Fibroblast of skin of right quadriceps (primary cell): ENCODE measurements at places on chromosomes 5 and 9.

DNA sequence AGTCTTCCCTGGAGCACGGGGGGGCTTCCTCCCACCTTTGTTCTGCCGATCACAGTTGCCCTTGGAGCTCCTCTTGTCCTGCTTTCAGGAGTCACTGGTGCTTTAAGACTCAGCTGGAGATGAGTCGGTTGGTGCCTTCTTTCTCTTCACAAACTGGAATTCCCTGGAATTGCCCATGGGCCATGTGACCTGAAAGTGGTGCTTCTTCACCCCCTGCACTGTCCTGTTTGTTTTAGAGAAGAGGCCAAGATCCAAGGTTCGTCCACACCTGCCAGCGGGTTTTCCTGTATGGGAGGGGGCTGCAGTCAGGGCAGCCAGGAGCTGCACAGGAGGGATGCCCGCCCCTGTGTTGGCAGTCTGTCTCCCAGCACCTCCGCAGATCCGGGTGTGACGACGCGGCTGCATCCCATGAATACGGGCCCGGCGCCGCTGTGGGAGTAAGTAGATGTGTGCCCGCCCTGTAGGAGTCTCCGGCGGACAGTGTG is 9.5 kb upstream of the MRPS2 start:
- no peak for DNase-seq

GRCh38 chr5:133396814-133397213 is 215.5 kb downstream of the FSTL4 start:
- no peak for DNase-seq

- DNase-seq = no peak
These were observed 491.0 kb upstream of the DAP start for GRCh38 chr5:11252075-11252474.

- peak; percentile 97 for DNase-seq
These were observed 108.7 kb downstream of the RXRA start for GRCh38 chr9:134434894-134435506.

DNA sequence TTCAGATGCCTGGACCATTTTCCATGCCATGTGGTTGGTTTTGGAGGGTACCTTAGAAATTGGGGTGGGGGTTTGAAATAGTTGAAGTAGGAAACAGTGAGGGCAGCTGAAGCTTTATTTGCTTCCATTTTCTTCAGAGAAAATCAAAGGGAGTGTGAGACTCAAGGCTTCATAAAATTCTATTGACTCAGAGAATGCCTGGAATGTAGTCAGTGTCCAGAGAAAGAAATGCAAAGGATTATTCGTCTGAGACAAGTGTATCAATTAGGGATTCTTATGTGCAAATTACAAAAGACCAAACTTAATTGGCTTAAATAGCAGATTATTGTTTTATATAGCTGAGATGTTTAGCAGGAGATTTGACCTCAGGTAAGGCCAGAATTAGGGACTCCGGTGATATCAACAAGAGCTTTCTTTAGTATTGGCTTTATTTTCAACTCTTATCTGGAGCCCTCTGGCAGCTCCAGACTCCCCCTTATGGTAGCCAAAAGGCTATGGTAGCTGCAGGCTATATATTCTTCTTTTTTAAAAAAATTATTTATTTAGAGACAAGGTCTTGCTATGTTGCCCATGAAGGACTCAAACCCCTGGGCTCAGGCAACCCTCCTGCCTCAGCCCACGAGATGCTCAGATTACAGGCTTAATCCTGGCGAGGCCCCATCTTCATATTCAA is 38.9 kb downstream of the PTTG1 start:
- no peak for DNase-seq

DNA sequence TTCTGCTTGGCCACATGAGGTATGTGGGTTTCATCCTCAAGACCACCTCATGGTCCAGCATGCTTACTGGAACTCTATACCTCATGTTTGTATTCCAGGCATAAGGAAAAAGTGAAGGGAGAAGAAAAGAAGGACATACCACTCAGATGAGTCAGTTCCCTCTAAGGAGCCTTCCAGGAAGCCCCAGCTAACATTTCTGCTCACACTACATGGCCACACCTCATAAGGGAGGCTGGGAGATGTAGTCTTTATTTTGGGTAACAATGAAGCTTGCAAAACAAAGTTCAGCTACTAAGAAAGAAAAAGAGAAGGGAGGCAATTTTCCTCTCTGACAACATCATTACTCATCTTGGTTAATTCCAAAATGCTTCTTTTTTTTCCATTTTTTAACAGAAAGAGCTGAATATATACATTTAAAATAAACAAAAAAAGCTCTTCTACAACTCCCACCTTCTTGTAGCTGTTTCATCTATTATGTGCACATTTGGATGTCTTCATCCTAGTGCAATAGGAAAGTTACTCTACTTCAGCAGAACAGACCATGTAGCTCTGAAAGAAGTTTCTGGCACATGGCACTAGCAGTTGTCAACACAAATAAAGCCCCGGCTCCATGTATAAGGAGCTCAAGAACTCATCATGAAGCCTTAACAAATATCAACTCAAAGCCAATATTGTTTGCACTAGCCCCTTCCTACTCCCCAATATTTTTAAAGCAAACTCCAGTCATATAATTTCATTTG is 123.6 kb upstream of the CCDC112 start:
- peak; percentile 98 for DNase-seq

- no peak for DNase-seq
These were observed 124.3 kb downstream of the TEX10 start for GRCh38 chr9:100228352-100228869.

DNA sequence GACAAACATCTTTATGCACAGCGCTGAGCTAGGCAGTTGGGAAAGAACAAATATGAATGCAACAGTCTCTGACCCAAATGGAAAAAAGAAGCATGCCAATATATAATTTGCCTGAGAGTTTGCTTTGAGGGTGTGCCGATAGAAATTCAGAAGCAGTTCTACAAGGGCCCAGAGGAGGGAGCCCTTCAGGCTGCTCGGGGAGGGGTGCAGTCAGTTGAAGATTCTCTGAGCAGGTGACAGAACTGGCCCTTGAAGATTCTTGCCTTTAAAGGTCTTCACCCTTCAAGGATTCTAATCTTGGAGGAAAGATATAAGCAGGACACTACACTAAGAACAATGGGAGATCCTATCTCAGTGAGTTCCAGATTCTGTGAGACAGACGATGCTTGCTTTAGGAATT is 3.7 kb upstream of the PAPPA start:
- DNase-seq = no peak

- no peak for DNase-seq
These were observed 31.6 kb downstream of the PROP1 start for GRCh38 chr5:177964471-177964870.

DNA sequence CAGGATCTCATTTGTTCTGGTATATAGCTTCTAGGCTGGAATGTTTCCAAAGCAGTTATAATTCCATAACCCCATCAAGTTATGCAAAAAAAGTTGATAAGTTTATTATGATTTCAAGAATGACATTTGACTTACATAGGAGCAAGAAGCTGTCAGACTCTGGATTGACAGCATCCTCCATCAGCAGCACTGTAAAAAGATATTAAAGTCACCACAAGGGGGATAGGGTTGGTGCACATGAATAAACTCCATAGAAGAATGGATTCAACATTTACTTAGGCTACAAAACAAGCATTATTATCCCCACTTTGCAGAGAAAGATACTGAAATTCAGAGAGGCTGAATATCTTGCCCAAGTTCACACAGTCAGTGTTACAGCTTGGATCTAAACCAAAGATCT is 208.9 kb upstream of the SLC30A5 start:
- DNase-seq = no peak

- DNase-seq = peak; percentile 96
These were observed 81.9 kb upstream of the RARS1 start for GRCh38 chr5:168404365-168404764.

DNA sequence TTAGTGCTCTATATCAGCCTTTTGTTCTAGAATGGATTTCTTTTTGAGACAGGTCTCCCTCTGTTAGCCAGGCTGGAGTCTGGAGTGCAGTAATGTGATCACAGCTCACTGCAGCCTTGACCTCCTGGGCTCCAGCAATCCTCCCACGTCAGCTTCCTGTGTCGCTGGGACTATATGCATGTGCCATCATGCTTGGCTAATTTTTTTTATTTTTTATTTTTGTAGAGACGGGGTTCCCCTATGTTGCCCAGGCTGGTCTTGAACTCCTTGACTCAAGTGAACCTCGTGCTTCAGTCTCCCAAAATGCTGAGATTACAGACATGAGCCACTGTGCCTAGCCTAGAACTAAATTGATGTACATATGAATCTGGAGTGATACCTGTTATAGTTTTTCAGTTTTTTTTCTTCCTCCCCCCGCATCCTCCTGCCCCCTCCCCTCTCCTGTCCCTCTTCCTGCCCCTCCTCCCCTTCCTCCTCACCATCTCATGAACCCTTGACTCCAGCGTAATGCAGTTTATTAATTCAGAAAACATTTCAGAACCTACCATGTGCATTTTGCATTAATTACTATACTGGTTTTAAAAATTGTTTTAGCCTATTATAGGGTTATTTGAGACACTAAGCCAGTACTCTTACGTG is 37.4 kb upstream of the TNFAIP8 start:
- no peak for DNase-seq

GRCh38 chr5:58439094-58439644 is 20.7 kb downstream of the PLK2 start:
- DNase-seq = no peak

- DNase-seq = no peak
These were observed 1.5 kb downstream of the DNAJC21 start for GRCh38 chr5:34930870-34931269.

GRCh38 chr9:11103525-11103924 is 490.7 kb upstream of the PTPRD start:
- DNase-seq = no peak

DNA sequence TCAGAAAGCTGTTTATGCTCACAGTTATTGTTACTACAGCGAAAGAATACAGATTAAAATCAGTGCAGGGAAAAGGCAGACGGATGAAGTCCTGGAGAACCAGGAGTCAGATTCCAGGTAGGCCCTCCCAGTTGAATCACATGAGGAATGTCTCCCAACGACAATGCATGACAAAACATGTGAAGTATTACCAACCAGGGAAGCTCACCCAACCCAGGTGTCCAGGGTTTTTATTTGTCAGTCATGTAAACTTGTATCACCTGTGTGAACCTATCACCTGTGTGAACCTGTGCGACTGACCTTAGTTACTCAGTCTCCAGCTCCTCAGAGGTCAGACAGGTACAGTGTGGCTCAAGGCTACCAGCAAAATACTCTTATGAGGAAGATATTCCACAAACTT is 63.9 kb downstream of the KIAA1958 start:
- no peak for DNase-seq

GRCh38 chr9:30020161-30020560 is 2364.3 kb upstream of the ACO1 start:
- DNase-seq = no peak

DNA sequence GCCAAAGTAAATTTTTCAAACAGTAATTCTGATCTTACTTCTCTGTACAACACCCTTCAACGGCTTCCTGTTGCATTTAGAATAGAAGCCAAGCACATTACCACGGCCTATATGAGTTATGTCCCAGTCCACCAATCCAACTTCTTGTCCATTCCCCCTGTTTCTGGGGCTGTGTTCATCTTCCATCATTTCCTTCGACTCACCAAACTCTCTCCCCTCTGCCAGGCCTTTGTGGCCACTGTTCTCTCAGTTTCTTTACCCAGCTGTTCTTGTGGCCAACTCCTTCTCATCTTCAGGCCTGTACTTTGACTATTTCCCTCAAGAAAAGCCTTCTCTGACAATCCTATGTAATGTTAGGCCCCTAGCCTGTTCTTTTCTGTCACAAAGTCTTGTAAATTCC is 259.4 kb upstream of the EFNA5 start:
- peak; percentile 4 for DNase-seq

GRCh38 chr9:105662184-105663104 is at the start of gene TAL2:
Gene TAL2 (plus strand): TSS chr9:105662457. CDS start chr9:105662497, 40 bp downstream.
- DNase-seq = no peak

GRCh38 chr9:27261517-27262211 is 35.3 kb downstream of the EQTN start:
- DNase-seq = peak; percentile 9

DNA sequence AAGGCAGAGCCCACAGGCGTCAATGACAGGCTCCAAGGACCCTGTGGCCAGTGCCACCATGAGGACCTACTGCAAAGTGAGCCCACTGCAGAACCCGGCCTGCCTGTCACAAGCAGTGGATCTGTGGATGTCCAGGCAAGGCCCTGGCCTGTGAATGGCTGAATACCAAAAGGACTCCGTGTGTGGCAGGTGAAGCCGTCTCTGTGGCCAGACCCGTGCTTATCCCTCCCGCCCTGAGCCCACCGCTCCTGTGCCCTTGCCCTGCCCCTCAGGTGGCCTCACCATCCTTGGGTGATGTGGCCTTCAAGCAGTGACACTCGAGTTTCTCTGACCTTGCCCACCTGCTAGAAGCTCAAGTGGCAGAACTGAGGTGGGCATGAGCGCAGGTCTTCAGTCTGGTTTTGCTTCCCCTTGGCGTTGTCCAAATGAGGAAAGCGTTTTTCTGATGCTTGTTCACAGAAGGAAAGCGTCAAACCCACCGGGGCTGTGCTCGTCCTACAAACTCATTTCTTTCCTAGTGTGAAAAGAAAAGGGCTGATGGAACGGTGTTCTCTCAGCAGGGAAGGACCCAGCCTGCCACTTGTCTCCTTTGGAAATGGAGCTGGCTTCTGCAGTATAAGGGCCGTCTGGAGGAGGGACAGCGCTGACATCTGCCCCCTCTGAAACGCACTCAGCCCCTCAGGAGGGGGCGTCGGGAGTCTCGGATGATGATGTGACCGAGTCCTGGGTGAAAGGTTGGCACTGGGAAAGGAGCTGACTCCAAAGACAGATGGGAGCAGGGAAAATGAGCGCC is 377.7 kb upstream of the IRX4 start:
- DNase-seq = no peak
